MM.1S (cell line): ENCODE measurements at places on chromosomes 1 and 21.

DNA sequence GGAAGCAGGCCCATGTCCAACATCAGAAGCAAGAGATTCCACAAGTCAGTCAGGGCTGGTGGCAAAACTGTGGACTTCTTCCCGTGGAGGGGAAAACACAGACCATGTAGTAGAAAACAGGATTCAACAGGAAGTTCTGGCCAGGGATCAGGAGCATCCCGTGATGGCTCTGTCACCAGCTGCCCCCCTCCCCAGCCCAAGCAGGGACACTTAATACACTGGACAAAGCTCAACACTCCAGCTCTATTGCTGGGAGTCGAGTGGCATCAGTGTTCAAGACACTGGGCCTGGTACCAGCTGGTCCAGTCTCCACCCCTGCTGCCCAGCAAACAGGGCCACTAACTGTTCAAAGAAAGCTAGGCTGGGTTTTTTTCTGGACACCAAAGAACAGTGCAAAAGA is 3.7 kb downstream of the SLC45A3 start:
- DNase-seq = no peak

GRCh38 chr21:26769613-26770188 is 75.5 kb downstream of the ADAMTS1 start:
- no peak for DNase-seq

DNA sequence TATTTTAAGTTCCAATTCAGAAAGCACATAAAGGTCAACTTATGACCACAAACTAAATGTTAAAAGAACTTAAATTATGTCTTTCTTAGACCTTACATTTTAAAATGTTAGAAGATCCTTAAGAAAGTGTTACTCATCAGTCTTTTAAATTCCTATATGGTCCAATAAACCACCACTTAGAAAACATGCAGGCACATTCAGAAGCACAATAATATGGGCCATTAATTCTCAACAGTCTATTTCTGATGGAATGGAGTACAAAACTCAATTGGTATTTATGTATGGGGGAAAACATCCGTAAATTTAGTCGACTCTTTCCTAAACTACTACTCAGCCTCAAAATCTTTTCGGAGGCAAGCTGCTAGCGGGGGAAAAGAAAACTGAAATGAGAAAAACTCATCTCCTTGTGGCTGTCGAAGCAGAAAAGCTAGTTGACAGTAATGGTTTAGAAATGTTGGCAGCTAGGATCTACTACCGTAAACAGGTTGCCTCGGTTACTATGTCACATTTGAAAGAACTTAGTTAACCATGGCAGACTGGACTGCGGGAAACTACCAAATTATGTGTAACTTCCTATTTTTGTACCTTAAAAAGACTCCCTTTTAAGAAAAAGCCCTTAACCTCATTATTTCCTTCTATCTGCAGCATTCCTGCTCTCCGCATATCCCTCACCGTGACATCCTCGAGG is 1.0 kb downstream of the TRMT1L start:
- DNase-seq = peak; percentile 51

GRCh38 chr1:28127617-28128257 is 39.3 kb upstream of the EYA3 start:
- no peak for DNase-seq

DNA sequence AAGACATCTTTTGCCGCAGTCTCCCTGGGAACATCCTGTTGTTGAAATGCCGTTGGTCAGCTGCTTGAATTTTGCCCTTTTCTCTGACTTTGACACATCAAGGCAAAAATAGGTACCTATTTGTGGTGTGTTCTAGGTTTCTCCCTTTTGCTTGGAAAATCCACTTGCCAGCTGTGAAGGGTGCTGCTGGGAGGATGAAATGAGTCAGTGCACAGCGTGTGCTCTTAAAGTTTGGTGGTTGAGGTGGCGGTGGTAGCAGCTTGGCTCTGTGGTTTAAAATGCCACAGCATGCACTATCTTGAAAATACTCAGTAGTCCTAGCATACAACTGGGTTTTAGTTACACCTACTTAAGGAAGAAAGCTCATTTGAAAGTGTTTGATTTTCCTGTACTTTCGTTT is 183.8 kb downstream of the DHRS3 start:
- DNase-seq = peak; percentile 76

- DNase-seq = no peak
Measured at GRCh38 chr1:201535046-201535918, 3.6 kb upstream of the NAV1 start.

DNA sequence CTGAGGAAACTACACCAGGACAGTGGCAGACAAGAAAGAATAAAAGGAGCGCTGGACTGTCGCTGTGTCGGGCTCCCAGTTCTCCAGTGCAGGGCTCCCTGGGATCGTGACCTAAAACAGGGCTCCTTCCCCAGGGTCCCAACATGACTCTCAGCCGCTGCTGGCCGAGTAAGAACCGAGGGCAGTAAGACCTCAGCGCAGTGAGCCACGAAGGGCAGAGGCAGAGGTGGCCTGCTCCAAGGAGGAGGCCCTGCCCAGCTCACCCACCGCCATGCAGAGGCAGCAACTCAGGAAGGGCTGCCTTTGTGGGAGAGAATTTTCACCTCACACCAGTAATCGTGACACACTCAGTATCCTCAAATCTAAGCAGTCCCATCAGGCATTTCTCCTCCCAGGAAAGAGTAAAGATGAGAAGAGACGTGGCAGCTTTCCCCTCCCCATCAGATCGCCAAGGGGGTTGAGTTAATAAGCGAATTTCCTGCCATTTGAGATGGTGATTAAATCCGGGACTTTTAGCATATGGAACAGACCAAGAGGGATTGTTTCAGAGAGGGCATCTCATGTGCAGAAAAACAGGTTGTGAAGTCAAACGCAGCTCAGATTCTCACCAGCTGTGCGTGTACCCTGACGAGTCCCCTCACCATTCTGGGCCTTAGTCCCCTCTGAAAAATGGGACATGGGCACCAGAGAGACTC is 19.8 kb upstream of the ARTN start:
- DNase-seq = no peak

- no peak for DNase-seq
Measured at GRCh38 chr1:67834246-67834877, 1.1 kb upstream of the GNG12 start.

GRCh38 chr1:34978921-34979320 is 6.2 kb downstream of the TMEM35B start:
- no peak for DNase-seq

DNA sequence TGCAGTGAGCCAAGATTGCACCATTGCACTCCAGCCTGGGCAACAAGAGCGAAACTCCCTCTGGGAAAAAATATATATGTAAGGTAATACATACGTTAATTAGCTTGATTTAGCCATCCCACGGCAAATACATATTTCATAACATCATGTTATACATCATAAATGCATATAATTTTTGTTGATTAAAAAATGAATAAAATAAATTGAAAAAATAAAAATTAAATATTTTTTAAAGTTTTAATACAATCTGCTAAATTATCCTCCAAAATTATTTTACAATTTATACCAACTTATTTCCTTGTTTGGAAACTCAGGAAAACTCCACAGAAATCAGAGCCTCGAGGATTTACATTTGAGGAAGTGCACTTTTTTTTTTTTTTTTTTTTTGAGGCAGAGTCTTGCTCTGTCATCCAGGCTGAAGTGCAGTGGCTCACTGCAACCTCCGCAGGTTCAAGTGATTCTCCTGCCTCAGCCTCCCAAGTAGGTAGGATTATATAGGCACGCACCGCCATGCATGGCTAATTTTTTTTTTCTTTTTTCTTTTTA is 12.6 kb upstream of the IPO9 start:
- DNase-seq = no peak

GRCh38 chr21:44658913-44659595 is 1.3 kb downstream of the KRTAP12-3 start:
- DNase-seq = no peak

- peak; percentile 64 for DNase-seq
Measured at GRCh38 chr1:202599669-202600431, 110.4 kb downstream of the SYT2 start.

DNA sequence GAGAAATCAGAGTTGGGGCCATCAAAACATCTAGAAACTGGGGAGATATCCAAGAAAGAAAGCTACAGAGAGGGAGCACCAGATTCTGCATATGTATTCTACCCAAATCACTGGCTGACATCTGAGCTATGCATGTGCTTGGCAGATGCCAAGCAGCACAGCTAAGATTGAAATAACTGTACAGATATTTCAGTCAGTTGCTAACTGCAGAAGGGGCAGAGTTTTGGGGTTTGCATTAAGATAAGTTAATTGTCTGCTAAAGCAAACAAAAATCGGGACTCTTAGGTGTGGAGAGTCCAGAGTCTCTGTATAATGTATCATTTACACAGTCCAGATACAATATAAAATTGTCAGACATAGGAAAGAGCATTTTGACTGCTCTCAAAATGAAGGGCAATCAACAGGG is 437.1 kb downstream of the PTBP2 start:
- no peak for DNase-seq

GRCh38 chr1:40039245-40039756 is 1.2 kb upstream of the CAP1 start:
- peak; percentile 62 for DNase-seq
